HepG2 (cell line): ENCODE measurements at places on chromosomes 4 and X.

- DNase-seq: no peak
Measured at GRCh38 chr4:151442002-151442401, 33.0 kb downstream of the FHIP1A start.

DNA sequence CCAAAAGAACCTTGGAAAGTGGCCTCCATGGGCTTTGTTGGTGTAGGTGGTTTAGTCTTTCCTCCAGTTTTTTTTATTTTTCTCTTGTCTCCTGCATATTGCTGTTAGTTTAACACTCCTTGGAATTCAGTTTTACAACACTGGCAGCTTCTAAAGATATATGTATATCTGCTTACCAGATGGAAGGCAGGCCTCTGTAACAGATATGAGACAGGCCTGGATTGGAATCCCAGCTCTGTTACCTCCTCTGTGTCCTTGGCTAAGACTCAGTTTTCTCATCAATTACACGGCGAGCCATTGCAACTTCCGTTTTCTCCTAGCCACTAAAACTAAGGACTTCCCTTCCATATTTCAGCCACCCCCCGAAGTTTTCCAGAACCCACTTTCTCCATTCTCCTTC, 133.4 kb upstream of the SMAD1 start:
- no peak for DNase-seq

GRCh38 chr4:88826771-88827170, 129.1 kb upstream of the NAP1L5 start:
- DNase-seq: no peak

DNA sequence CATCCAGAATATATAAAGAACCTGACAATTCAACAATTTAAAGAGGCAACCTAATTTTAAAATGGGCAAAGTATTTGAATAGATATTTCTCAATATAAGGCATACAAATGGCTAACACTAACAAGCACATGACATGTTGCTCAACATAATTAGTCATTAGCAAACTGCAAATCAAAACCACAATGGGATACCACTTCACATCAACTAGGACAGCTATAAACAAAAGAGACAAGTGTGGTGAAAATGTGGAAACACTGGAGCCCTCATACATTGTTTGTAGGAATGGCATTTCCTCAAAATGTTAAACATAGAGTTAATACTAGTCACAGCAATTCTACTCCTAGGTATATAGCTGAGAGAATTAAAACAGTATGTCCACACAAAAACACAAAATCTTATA, 96.7 kb downstream of the CORIN start:
- DNase-seq: no peak

DNA sequence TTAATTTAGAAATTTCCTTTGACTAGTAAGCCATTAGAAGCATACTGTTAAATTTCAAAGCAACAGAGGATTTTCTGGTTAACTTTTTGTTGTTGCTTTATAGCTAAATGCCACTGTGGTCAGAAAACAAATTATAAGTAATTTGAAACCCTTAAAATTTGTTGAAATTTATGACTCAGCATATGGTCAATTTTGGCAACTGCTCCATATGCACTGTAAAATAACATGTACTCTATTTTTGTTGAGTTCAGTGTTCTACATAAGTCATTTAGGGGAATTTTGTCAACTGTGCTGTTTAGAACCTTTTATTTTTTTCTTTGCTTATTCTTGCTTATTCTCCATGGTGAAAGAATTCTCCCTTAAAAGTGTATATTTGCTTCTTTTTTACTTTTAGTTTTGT, 28.6 kb downstream of the SCLT1 start:
- DNase-seq: no peak

- DNase-seq: no peak
Measured at GRCh38 chr4:73800206-73800605, 36.3 kb upstream of the CXCL6 start.

DNA sequence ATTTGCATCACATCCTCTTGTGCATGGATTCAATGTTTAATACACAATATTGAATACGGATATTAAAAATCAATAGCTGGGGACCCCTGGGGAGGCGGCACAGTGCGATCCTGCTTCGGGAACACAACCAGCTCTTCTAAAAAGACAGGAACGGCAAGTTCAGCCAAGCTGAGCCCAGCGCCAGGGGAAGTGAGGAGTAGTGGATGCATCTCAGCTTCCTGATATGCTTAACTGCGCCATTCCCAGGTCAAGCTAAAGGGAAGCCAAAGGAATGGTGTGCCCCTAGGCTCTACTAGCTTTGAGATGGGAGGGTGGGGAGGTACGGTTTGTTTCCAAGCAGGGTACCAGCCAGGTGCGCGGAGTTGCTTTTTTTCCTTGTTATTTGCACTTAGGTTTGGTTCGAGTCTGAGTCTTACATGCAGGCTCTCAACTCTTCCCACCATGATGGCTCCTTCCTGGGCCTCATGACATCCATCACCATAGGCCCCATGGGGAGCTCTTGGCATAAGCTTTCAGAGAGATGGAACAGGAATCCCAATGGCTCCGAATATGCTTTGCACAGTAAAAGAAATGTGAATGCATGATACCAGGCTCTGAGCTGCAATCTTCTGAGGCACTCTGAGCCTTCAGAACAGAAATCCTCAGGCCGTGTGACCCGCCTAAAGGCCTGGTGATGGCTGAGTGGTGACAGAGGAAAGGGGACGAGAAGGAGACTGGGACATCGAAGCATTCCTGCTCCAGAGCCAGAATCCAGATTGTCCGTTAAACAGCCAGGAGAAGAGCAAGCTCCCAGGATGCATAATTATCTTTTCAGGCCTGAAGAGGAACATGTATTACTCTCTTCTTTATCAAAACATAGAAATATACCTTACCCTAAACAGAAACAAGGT, 51.8 kb upstream of the BCOR start:
- DNase-seq: no peak

- DNase-seq: no peak
Measured at GRCh38 chr4:142377342-142378091, 468.6 kb downstream of the INPP4B start.

GRCh38 chrX:16484338-16484737, 165.6 kb upstream of the S100G start:
- no peak for DNase-seq

DNA sequence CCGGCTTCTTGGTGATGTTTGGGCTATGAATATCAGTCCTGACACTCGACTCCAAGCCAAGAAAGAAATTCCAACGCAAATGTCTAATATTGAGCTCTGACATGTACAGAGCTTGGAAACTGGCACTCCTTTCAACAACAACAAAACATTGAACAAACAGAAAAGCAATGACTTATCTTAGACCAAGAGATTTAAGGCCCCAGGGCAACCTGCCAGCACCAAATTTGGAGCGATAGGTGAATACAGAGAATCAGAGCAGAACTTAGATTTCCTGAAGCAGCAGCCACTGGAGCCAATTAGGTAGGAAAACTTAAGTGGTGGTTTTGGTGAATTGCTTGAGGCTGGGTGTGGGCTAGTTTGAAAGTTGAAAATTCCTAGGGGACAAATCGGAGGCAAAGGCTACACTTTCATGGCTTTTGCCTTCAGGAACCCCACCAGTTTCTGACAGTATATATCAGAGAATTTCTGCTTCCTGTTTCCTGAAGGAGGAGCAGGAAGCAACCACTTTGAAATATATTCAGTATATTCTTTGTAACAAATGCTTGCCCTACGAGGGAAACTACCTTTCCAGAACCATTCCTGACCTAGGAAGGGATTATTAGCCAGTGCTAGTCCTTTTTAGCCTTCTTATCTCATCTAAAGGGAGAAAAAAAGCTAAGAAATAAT, 10.1 kb upstream of the FMR1 start:
- DNase-seq: no peak

- DNase-seq: peak; percentile 39
Measured at GRCh38 chrX:55135171-55135570, 46.4 kb downstream of the PAGE2 start.

DNA sequence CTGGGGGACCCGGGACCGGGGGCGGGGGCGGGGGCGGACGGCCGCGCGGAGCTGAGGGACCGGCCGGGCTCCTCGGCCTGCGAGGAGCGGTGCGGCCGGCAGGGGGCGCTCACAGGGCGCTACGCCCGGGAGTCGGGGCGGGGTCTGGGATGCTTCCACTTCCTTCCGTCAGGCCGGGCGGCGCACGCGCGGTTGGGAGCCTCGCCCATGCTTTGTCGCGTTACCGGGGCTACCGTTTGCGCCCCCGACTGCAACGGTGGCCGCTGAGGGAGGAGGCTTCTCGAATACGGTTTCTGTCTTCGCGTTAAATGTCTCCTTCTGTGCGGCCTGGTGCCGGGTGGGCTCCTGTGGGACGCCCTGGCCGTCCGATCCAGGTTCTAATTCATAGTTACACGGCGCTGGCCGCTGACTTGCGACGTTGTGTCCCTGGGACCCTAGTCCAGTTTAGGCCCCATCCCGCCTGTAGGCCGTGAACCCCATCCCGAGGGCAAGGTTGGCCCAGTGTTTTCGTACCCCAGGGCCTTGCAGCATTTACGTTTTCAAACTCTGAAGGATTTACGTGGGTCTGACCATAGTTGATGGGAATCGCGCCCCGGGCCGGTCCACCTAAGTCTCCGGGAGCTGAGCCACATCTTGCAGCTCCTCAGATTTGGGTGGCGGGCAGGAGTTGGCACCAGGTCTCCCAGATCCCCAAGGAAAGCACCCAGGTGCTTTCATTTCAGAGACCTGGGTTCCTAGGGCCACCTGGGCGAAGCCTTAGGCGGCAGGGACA, 549 bp downstream of the MSL3 start:
- peak; percentile 60 for DNase-seq

DNA sequence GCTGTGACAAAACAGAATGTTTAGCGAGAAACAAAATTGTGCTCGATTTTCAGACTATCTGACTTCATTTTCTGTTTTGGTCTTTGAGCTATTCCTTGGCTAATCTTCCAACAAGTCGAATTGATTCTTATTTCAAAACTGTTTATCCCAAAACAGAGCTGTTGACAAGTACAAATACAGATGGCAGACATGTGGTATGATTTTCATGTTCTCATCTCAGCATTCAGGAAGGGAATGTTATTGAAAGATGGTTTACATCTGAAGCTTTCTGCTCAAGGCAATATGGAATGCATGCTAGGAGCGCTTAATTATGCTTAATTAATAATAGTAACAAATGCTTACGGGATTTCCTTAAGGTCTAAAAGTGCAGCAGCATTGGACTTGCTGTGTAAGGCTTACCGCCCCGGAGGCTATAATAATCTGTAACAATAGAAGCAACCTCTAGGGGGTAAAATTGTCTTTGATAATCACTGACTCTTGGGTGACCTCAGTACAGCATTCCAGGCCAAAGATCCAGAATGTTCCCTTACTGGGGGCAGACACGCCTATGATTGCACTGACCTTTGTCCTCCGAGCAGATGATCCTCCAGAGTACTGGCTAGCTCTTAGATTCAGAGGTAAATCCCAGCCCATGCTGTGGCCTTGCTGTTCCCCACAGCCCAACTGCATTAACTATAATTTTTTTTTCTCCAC, 16.4 kb downstream of the LSM6 start:
- DNase-seq: peak; percentile 14

GRCh38 chrX:23331701-23332100, 2.9 kb upstream of the PTCHD1 start:
- no peak for DNase-seq

DNA sequence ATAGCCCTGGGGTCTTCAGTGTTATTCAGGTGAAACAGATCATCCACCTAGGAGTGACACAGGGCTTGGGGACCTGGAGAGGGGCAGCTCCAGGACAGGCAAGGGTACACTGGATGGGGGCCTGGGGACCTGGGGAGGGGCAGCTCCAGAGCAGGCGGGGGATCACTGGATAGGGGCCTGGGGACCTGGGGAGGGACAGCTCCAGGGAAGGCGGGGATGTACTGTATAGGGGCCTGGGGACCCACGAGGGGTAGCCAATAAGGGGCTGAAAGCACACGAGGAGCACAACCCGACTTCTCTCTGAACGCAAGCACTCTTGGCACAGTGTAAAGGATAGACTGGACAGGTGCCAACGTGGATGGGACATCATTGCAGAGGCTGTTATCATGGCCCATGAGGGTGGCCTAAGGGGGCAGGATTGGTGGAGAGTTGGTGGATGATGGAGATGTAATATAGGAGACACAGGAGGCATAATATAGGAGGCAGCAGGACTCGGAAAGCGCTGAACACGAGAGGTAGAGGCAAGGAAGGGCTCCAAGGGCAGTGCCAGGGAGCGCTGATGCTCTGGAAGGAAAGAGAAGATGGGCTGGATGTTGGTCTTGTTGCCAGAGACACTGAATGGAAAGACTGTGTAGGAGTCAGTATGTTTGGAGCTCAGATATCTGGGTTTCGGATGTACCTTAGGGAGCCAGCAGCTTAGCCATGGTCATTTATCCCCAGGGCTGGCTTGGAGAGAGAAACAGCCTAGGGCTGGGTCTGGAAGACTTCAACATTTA, 37.9 kb upstream of the FGFBP2 start:
- DNase-seq: no peak

- no peak for DNase-seq
Measured at GRCh38 chr4:65456579-65456978, 213.7 kb downstream of the EPHA5 start.

DNA sequence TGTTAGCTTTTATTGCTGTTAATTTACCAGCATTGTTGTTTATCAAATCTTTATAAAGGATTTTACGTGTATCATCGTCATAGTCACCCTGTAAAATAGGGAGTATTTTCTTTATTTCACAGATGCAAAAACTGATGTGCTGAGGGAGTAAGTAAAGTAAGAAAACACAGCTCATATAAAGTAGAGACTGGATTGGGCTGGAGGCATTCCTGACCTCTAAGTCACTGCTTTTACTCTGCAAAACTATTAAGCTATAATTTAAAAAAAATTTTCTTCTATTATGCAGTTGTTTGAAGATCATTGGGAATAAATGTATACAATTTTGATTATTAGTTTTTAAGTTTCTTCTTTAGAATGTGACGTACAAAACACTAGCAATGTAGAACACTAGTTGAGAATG, 45.9 kb downstream of the NUDT6 start:
- no peak for DNase-seq

GRCh38 chr4:8702020-8702495, 109.5 kb downstream of the CPZ start:
- no peak for DNase-seq

DNA sequence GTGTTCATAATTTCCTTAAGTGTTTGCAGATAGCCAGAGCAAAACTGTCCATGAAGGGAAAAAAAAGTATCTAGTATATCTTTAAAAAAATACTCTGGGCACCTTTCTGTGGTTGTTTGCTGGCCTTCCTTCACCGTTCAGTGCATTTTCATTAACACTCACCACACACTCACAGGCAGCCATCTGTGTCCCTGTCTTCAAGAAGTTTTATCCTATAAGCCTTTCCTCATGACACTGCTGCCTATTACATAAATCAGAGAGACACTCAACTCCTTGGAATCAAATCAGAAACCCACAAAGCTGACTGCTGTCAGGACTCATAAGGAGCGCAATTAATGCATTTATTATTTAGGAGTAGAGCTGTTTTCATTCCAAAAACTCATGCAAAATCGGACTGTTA, 1720.2 kb downstream of the PCDH7 start:
- DNase-seq: no peak

DNA sequence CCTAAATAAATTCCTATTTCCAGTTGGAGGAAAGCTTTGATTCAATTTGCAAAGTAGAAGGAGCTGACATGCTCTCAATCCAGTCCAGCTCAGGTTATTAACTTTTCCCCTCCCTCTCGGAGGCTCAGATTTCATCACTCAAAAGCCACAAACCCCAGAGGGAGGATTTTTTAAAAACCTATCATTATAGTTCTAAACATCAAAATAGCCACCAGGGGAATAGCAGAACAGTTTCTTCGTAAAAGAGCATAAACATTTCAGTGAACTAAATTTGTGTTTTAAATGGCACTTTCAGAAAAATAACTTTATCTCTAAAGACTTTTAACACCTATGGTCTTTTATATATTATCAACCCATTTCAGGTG, 8.8 kb downstream of the GPRIN3 start:
- DNase-seq: no peak
